Caki2 (cell line): ENCODE measurements at places on chromosomes 16 and 17. TPM values are rescaled to one million over a fixed set of nuclear protein-coding genes. Genes with fewer than 3 reads are reported as not detected.

DNA sequence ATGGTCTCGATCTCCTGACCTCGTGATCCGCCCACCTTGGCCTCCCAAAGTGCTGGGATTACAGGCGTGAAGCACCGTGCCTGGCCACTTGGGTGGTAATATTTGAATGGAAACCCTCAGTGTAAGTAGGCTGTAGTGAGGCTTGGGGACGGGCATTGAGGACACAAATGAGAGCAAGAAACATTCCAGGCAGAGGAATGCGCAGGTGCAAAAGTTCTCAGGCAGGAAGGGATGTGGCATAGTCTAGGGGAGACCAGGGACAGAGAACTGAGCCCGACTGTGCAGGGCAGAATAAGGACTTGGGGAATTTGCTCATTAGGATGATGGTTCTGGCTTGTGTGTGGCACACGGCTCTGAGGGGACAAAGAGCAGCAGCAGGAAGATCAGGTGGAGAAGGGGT is 54.8 kb downstream of the GRB2 start:
- no peak for DNase-seq

- DNase-seq = no peak
Observed at GRCh38 chr16:29844575-29845331, 18.3 kb downstream of the CDIPT start.

The TEN1 gene
- 23.1 and 46.5 TPM in 2 replicates for total RNA-seq

- DNase-seq = no peak
Observed at GRCh38 chr16:24967074-24967473, 48.1 kb downstream of the ARHGAP17 start.

- no peak for DNase-seq
Observed at GRCh38 chr16:67594956-67595355, 32.6 kb downstream of the CTCF start.

GRCh38 chr17:3012926-3013581 is 50.4 kb downstream of the OR1D5 start:
- DNase-seq = peak; percentile 39

The KRT20 gene
- 46.7 and 50.0 TPM in 2 replicates for total RNA-seq

DNA sequence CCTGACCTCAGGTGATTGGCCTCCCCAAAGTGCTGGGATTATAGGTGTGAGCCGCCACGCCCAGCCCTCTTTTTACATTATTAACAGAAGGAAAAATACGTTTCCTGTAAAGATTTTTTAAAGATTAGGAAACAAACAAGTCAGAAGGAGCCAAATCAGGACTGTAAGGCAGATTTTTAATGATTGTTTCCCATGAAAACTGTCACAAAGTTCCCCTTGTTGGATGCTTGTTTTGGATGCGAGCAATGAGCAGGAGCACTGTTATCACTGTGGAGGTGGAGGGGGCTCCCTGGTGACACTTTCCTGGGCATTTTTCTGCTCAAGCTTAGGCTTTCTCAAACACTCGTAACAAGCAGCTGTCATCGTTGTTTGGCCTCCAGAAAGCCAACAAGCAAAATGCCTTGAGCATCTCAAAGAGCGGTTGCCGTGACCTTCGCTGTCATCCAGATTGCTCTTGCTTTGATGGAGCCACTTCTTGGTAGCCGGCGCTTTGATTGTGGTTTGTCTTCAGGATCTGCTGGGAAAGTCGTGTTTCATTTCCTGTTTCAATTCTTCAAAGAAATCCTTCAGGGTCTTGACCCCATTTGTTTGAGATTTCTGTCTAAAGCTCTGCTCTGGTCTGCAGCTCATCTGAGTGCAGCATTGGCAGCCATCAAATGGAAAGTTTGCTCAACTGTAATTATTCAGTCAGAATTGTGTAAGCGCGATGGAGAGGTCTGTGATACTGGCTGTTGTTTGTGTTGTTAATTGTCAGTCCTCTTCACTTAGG is 128.7 kb downstream of the RPTOR start:
- no peak for DNase-seq

DNA sequence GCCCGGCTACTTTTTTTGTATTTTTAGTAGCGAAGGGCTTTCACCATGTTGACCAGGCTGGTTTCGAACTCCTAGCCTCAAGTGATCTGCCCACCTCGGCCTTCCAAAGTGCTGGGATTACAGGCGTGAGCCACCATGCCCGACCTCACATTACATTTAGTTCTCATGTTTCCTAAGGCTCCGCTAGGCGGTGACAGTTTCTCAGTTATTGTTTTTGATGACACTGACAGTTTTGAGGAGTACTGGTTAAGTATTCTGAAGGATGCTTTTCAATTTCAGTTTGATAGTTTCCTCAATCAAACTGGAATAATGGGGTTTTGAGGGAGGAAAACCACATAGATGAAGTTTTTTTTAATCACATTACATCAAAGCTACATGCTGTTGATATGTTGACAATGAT is 1028.5 kb downstream of the CDH8 start:
- no peak for DNase-seq

The TMC7 gene
- 1.6 and 8.7 TPM in 2 replicates for total RNA-seq

The CTRB2 gene
- total RNA-seq = not detected in 2 replicates

GRCh38 chr17:56532926-56533325 is 60.6 kb upstream of the NOG start:
- no peak for DNase-seq

DNA sequence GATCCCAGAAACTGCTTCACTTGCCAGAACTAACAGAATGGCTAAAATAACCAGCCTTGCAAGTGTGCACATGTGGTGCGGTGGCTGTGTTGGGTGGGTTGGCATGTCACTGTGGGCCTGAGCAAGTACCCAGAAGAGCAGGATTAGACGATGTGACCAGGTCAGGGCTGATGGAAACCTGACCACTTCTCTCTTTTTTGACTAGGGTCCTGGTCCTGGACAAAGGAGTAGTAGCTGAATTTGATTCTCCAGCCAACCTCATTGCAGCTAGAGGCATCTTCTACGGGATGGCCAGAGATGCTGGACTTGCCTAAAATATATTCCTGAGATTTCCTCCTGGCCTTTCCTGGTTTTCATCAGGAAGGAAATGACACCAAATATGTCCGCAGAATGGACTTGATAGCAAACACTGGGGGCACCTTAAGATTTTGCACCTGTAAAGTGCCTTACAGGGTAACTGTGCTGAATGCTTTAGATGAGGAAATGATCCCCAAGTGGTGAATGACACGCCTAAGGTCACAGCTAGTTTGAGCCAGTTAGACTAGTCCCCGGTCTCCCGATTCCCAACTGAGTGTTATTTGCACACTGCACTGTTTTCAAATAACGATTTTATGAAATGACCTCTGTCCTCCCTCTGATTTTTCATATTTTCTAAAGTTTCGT is 16.7 kb downstream of the ANKRD40 start:
- DNase-seq = peak; percentile 0

The OR4D1 gene
- total RNA-seq = not detected in 2 replicates

GRCh38 chr16:89567656-89568594 is 7.4 kb downstream of the RPL13 start:
- no peak for DNase-seq

- DNase-seq = no peak
Observed at GRCh38 chr17:81095383-81095762, 60.4 kb downstream of the BAIAP2 start.

- no peak for DNase-seq
Observed at GRCh38 chr16:4194661-4195060, 47.2 kb downstream of the SRL start.

DNA sequence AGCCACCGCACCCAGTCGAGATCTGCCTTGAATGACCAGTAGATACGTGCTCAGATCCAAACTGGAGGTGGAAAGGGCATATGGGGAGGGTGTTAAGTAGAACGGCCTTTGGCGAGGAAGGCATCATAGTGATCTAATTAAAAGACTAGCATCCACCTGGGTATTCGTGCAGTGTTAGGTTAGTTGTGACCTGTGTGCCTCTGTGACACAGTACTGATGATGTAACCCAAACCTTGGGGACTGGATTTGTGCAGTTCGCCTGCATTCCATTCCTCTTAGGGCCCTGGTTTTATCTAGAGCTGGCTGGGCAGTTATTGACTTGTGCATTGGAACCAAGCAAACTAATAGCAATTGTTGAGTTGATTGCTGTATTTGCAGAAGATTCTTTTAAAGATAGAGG is 47.9 kb downstream of the SNX29 start:
- no peak for DNase-seq

GRCh38 chr17:68289936-68290267 is 1.0 kb downstream of the SLC16A6 start:
- DNase-seq = no peak

The TPSG1 gene
- total RNA-seq = not detected in 2 replicates

DNA sequence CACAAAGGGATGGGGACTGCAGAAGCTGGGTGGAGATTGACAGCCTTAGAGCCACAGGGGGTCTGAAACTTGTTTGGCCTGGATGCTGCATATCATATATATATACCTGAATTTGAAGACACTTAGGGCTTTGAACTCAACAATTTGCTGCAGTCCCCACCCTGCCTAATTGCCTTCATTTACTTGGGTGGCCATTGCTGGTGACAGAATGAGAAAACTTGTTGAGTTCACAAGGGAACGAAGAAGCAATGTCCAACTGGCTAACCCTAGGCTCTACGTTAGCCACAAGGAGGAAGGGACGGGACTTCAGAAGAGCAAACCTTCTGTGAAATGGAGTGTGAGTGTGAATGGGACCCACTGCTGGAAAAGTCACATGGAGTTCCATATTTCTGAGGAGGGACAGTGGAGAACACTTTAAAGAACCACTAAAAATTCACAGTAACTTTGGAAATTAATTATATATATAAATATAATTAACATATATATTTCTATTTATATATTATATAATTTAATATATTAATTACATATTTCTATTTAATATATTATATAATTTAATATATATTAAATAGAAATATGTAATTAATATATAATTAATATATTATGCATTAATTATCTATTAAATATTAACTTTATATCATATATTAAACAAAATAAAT is 215.3 kb upstream of the SOX9 start:
- no peak for DNase-seq

- no peak for DNase-seq
Observed at GRCh38 chr16:87667946-87668345, 65.6 kb downstream of the JPH3 start.

DNA sequence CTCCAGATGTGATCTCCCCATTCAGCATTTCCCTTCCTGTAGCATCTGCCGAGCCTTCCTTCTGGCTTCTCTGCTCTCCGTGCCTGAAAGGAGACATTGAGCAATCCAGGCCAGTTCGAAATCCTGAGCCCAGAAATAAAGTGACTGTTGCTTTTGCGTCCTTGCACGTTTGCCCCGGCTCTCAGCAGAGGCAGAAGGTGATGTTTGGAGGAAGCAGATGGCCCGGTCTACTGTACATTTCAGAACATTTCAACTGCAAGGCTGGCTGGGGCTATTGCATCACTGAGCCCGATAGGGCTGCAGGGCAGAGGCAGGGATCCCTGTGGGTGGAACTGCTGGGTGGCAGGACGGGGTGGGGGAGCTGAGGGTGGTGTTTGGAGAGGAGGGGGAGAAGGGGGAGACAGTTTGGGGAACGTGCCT is 29.4 kb downstream of the IRF8 start:
- DNase-seq = no peak

The KRT31 gene
- not detected in 2 replicates for total RNA-seq

GRCh38 chr17:81479175-81480071 is 33.2 kb downstream of the ACTG1 start:
- DNase-seq = no peak

GRCh38 chr16:19837331-19837980 is 47.2 kb downstream of the GPRC5B start:
- DNase-seq = no peak

The RAB26 gene
- total RNA-seq = 8.9 and 9.5 TPM in 2 replicates

GRCh38 chr16:16146380-16147315 is 76.6 kb downstream of the ABCC6 start:
- DNase-seq = no peak

The CCL16 gene
- total RNA-seq = not detected in 2 replicates

The AOC2 gene
- 0.38 TPM in 1 of 2 replicates, not detected in the other for total RNA-seq

- peak; percentile 61 for DNase-seq
Observed at GRCh38 chr17:37358098-37358829, 17.5 kb upstream of the C17orf78 start.

GRCh38 chr17:71709946-71710345 is 410.9 kb upstream of the SOX9 start:
- DNase-seq = no peak

The UMOD gene
- not detected in 2 replicates for total RNA-seq

DNA sequence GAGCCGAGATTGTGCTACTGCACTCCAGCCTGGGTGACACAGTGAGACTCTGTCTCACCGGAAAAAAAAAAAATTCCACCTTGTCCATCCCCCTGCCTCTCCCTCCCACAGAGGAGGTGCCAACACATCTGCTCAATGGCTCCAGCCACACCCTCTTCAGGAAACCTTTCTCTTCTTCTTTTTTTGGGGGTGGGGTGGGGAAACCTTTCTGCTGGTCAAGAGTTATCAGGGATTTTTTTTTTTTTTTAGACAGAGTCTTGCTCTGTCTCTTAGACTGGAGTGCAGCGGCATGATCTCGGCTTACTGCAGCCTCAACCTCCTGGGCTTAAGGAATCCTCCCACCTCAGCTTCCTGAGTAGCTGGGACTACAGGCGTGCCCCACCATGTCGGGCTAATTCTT is 18.7 kb downstream of the TNS4 start:
- DNase-seq = no peak

The NUBP1 gene
- 35.2 and 57.7 TPM in 2 replicates for total RNA-seq

The TP53TG3 gene
- total RNA-seq = not detected in 2 replicates

The FBXL16 gene
- 25.7 and 26.3 TPM in 2 replicates for total RNA-seq

GRCh38 chr17:40316571-40317344 is 7.8 kb downstream of the RARA start:
- peak; percentile 66 for DNase-seq

- DNase-seq = no peak
Observed at GRCh38 chr17:33121756-33122155, 130.1 kb downstream of the SPACA3 start.

GRCh38 chr16:49838441-49839016 is 17.4 kb downstream of the ZNF423 start:
- no peak for DNase-seq

GRCh38 chr17:11324846-11325420 is 83.9 kb downstream of the SHISA6 start:
- no peak for DNase-seq

DNA sequence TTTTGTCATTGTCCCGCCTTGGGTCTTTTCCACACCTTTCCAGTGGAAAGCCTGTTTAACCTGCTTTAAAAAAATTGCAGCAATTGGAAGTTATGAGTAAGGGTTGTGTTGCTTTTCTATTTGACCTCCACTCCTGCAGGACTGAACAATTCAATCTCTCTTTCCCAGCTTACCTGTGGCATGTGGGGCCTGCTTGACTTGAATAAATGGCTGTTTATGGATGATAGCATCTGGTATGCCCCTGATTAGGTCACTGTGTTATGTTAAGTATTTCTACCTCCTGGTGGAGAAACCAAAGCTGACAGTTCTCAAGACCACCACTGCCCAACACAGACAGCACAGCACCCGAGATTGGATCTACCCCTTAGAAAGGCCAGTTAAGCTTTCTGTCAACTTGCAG is 64.8 kb upstream of the NOG start:
- no peak for DNase-seq

- DNase-seq = no peak
Observed at GRCh38 chr17:48148854-48149786, 41.6 kb downstream of the SNX11 start.

The P2RX5 gene
- not detected in 2 replicates for total RNA-seq
